ENCODE measurements at places on chromosomes 7 and 10.
A peak's percentile ranks its signal among the peaks of the same experiment; 100 is the strongest.

DNA sequence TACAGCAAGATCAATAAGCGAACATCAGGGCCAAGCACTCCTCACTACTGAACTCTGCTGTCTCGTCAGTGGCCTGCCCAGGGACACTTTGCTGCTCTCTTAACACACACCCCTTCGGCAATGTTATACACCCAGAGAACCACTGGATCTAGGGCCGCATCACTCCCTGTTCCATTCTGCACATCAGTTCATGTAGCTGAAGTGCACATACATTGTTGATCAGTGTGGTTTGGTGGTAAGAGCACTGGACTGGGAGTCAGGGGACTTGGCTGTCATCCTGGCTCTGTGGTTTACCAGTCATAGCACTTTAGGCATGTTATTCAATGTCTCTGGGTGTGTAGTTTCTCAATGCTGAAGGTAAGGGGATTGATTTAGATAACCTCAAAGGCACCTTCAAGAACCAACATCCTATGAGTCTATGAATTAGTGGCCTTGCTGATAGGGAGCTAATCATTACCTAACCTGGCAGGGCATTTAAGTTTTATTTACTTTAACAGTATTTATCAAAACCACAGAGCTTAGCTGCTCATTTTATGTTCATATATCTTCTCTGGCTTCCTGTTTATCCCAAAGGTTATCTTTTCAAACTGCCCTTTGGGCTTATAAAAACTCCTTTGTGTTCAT, 24.8 kb downstream of the DUSP5 start:
- DNase-seq = no peak

DNA sequence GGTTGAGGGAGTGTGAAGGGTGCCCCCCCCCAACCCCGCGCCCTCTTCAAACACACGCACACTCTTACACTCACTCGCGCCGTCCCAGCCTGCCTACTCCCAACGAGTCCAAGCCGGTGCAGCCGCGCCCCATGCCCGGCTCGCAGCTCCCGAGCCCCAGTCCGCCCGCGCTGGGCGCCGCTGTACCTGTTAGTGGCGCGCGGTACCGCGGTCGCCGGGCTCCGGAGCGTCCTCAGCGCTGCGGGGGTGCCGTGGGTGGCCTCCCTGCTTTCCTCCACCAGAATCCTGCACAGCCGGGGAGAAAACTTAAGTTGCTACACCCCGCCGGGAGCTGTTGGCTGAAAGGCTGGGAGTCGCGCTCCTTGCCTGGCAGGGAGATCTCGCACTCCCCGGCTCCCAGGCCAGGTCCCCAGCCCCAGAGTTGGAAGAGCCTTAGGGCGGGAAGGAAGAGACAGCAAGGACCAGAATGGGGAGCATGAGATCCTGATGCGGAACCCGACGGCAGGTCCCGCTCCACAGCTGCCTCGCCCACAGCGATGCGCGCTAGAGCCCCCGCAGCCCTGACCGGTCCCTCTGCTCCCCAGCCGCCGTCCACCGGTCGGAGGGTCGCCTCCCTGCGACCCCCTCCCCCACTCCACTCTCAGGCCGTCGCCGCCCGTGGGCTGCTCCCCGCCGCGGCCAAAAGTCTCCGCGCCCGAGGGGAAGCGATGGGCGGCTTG, 863 bp downstream of the ST8SIA6 start:
- peak; percentile 7 for DNase-seq

DNA sequence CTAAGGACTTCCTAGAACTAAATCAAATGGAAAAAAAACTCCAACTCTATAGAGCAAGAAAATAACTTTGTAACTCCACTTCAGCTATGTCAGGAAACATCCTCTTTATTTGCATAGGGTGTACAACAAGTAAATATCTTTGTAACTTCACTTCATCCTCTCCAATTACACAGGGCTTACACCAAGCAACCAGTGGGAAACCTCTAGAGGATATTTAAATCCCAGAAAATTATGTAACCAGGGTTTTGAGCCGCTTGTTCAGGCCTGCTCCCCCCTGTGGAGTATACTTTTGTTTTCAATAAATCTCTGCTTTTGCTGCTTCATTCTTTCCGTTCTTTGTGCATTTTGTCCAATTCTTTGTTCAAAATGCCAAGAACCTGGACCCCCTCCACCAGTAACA, 22.2 kb downstream of the LIPJ start:
- no peak for DNase-seq

GRCh38 chr7:1176891-1177373, 16.9 kb upstream of the ZFAND2A start:
- DNase-seq = no peak

DNA sequence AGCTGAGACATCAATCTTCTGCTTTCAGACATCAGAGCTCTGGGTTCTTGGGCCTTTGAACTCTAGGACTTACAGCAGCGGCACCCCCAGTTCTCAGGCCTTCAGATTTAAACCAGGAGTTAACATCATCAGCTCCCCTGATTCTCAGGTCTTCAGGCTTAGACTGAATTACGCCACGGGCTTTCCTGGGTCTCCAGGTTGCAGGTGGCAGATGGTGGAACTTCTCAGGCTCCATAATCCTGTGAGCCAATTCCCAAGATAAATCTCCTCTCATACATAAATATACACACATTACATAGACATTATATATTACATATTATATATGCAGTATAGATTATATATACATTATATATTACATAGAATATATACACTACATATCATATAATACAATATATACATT, 408.9 kb upstream of the AUTS2 start:
- no peak for DNase-seq

DNA sequence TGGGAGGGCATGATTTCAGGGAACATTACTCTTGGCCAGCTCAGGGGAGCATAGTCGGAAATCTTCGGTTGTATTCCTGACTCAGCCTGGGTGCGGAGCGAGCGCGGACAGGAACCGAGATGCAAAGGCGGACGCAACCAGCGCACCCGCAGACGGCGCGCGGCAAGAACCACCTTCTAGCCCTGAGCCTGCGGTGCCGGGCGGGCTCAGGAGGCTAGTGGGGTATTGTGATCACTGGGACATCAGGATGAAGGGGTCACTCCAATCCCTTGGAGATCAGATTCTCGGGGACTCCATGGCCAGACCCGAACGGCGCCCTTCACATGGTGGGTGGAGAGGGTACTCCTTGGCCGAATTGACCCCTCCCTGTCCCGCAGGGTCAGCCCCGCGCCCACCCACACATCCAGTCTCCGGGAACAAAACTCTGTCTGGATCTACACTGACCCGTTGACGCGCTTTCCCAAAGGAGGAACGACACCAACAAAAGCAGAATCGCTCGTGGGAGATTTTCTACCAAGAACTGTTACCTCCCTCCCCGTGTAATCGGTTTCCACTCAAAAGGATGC, 730.5 kb downstream of the ZWINT start:
- DNase-seq = no peak

DNA sequence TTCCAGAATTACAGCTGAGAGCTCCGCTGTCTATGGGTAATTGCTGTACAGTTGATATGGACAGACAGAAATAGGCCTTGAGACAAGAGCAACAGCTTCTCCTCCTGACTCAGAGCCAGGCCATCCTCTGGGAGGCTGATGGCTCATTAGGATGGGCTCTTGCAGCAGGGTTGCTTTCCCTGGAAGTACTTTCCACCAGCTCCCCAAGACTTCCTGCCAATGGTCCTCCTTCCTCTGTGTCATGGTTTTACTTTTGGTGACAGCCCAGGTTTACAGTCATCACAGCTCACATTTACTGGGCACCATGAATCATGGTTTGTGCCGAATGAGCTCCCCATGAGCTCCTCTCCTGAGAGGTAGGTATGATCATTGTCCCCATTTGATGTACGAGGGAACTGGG, 131.8 kb downstream of the HECW1 start:
- DNase-seq = no peak

DNA sequence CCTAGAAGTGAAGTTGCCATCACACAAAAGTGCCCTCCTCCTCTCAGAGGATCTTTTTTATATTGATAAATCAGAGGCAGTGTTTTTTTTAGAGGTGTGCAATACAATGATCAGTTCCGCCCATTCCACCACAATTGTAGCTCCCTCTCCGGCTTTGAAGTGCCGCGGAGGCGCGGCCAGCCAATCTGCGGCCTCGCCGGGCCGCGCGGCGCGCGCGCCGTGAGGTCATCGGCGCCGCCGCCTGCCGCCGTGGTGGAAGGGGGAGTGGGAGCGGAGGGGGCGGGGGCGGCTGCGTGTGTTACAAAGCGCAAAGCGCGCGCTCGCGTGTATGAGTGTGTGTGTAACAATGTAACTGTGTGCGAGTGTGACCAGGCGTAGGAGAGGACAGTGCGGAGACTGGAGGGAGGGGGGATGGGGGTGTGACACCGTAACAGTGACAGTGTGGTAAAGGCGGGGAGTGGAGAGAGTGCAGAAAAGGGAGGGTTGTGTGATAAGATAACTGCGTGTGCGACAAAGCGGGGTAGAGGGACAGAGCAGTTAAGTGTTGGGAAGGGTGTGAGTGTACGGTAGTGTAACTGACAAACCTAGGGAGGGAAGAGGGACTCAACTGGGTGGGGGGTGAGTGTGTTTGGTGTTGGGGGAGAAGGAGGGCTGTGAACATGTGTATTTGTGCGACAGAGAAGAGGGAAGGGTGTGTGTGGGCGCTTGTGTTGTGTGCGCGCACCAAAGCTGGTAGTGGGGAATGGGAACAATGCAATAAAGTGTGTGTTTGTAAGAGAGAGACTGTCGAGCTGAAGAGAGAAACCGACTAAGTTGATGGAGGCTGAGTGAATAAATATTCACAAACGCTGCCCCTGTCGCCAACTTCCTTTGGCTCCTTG, at the start of gene SP8:
TSS of gene SP8 (minus strand) at position 108 of the 881 bp plus-strand sequence. CDS start at position 20, 88 bp downstream.
- DNase-seq = no peak

- no peak for DNase-seq
Measured at GRCh38 chr10:80090121-80090520, 11.7 kb downstream of the TMEM254 start.

GRCh38 chr7:30423788-30424505, 54.6 kb downstream of the NOD1 start:
- DNase-seq = no peak

DNA sequence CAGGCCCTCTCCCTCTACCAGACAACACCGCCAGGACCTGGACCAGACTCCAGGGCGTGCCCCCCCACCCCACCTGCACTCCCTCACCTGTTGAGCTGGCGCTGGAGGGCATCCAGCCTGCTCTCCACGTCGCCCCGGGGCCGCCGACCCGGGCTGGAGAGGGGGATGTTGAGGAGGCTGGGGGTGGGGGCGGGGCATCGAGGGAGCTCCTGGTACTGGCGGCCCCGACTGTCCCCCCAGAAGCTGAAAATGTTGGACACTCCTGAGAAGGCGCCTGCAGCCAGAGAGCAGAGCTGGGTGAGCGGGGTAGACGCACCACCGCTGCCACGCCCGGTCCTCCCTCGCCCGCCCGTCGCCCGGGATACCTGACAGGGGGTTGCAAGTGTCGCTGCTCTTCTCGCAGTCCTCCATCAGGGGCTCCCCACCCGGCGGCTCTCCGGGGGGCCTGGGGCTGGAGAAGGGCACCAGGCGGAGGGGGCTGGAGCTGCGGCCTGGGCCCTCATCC, 30.8 kb downstream of the KCNH2 start:
- no peak for DNase-seq

DNA sequence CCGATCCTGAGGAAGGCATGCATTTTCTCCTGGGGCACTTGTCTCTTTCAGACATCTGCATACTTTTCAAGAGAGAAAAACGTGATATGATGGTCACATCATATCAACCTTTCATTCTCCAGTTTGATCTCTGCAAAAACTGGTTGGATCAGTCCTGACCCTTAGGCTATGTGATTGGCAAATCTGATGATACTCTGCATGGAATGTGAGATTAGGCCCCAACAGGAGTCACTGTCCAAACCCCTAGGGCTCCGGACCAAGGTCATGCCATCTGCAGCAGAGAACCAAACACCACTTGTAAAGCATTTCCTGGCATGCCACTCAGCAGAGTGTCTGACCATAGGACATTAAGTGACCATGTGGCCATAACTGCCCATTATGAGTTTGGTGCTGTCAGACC, 8.6 kb downstream of the GCK start:
- no peak for DNase-seq

- no peak for DNase-seq
Measured at GRCh38 chr10:79318369-79318768, 28.9 kb upstream of the PPIF start.

GRCh38 chr10:48245977-48246376, 28.5 kb downstream of the FRMPD2 start:
- DNase-seq = no peak
